ENCODE measurements at places on chromosomes 5 and 9.

- DNase-seq, result no peak
Measured at GRCh38 chr5:33692980-33693379, 198.8 kb downstream of the ADAMTS12 start.

DNA sequence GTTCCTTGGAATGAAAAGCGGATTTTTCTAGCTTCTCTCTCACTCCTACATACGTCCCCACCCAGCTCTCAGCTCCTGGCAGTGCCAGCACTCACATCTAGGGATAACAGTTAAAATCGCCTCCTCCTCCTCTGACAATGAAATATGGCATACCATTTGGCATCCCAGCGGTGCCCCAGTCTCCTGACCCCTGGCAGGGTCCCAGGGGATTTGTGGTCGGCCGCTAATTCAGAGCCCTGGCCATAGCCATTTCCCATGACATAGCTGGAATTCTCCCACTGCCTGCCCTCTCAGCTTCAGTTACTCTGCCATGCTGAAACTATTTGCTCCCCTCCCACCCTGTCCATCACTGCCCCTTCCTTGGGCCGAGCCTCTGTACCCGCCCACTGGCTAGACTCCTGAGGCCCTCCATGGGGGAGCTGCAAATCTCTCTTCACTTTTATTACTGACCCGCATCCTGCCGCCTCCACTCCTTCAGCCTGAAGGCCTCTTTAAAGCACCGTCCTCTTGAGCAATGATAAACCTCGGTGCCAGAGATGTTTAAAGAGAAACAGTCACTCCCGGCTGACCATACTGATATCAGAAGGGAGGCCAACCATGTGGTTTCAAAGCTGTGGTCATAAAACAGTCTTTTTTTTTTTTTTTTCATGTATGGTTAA is 139.8 kb downstream of the SLIT3 start:
- DNase-seq, result no peak

DNA sequence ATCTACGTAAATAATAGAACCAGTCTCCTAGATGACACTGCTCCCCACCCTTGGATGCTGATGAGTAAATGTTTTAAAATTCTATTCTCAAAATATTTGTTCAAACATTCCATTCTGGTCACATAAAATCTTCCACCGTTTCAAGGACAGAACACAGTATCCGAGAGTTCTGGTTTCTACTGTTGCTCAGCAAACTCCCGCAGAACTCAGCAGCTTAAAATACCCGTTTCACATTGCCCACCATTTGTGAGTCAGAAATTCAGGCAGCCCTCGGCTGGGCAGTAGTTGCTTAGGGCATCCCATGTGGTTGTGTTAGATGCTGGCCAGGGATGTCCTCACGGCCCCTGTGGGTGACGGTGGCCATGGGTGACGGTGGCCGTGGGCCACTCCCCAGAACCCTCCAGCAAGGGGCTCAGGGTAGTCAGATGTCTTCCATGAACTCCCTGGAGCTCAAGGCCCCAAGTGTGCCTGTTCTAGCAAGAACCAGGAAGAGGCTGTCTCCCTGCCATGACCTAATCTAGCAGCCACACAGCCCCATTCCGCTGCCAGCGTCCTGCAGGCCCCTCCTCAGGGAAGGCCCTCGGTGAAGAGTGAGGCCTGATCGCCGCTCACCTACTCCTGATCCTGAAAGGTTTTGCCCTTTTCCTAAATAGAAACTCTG is 17.4 kb downstream of the MGAT1 start:
- DNase-seq, result no peak

DNA sequence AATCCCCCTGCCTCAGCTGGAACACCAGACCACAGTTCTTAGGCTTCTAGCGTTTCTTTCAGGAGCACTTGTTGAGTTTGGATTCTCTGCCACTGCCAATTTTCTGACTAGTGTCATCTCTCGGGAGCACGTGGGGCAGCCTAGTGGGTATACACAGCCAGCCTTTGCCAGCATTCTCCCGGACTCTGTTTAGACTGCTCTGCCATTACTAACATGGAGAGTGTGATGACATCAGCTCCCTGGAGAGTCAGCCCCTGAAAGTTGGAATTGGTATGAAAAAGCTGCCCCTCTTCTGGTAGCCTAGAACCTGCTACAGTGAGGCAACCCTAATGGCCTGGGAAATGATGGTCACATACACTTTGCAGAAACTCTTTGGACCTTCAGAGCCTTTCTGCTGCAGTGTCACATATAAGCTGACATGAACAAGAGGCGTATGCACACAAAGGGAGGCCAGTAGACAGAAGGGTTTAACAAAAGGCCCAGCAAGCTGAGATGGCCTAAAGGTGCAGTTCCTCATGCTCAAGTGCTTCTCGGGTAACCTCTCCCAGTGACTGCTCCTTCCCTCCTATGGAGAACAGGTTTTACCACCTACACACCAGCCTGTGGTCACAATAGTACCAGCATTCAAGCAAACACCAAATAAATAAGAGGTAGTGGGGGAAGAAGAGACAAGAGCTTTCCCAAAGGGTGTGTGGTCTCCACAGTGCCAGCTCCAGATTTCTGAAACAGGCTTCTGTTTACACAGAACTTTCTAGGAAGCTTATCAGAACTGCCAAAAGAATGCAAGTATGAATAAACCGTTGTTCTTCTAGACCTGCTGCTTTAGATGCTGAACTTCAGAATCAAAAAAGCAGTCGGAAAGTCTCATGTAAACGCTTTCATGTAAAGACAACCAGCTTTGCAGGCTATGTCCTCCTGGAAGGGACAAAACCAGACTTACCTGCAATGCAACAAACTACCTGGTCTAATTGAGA is 16.5 kb downstream of the SPACA9 start:
- DNase-seq, result no peak

GRCh38 chr5:149735066-149735465 is 5.0 kb downstream of the PPARGC1B start:
- DNase-seq, result no peak

GRCh38 chr9:93319301-93319991 is 132.0 kb upstream of the FAM120A start:
- DNase-seq, result no peak

GRCh38 chr9:21801683-21802417 is 586 bp upstream of the MTAP start:
- peak; percentile 16 for DNase-seq

GRCh38 chr5:107633171-107633901 is 37.4 kb downstream of the EFNA5 start:
- DNase-seq, result no peak

GRCh38 chr9:82549174-82549821 is 513.6 kb downstream of the RASEF start:
- DNase-seq, result no peak

GRCh38 chr9:17063535-17064135 is 71.2 kb upstream of the CNTLN start:
- DNase-seq, result no peak

- DNase-seq, result no peak
Measured at GRCh38 chr5:175133185-175133584, 310.8 kb downstream of the DRD1 start.

- no peak for DNase-seq
Measured at GRCh38 chr9:18499980-18500379, 26.0 kb downstream of the ADAMTSL1 start.

- DNase-seq, result no peak
Measured at GRCh38 chr5:167967494-167968177, 323.8 kb upstream of the WWC1 start.

- DNase-seq, result no peak
Measured at GRCh38 chr9:22457448-22457847, 10.8 kb downstream of the DMRTA1 start.

- no peak for DNase-seq
Measured at GRCh38 chr5:141711687-141712086, 29.7 kb upstream of the ARAP3 start.

- DNase-seq, result no peak
Measured at GRCh38 chr5:176727983-176728675, 80.8 kb downstream of the TSPAN17 start.

DNA sequence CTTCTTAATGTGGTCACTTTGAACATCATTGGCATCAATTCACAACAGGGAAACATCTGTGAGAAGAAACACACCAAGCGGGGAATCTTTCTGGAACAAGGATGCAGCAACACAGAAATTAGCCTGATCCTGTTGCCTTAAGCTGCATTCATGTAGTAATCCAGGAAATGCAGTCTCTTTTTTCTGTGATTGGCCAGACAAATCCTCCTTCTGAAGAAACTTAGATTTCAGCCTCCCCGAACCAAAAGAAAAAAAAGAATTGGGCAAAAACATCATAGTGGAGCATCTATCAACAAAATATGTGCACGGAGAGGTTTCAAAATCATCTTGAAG is 7.2 kb upstream of the XPA start:
- no peak for DNase-seq

GRCh38 chr9:4192450-4192849 is 107.4 kb downstream of the GLIS3 start:
- no peak for DNase-seq

- no peak for DNase-seq
Measured at GRCh38 chr5:129249886-129250285, 155.3 kb downstream of the ISOC1 start.

DNA sequence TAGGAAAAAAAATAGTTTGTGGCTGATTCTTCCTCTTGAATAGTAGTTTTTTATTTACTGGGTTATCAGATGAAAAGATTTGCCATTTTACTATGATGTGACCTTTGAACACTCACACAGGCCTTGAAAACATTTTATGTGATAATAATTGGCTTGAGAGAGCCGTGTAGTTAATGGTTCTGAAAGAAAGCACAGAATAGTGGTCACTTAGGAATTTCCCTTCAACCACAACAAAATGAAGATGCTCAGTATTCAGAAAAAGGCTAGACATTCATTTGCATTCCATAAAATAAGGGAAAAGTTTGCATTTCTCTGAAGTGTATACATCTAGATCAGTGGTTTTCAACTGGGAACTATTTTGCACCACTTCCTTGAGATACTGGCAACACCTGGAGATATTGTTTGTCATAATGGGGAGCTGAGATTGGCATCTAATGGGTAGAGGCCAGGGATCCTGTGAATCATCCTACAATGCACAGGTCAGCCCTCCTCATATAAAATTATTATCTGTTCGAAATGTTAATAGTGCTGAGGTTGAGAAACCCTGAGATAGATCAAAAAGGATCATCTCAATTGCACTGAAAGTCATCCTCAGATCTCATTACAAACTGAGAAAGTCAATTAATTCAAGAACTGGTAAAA is 446.4 kb upstream of the CCNG1 start:
- no peak for DNase-seq

DNA sequence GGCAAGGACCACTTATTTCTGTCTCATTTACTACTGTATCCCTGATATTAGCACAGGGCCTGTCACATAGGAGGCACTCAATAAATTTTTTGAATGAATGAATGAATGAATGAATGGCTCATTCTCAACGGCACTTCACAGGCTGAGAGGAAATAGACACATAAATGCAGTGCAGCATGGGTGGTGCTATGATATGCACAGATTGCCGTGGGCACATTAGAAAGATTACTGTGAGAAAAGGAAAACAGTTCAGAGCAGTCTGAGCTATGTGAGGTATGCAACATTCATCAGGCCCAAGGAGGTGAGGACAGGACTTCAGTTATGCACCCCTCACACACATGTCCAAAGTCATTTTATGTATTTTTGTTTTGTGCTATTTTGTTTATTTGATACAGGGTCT is 6.4 kb upstream of the NOL6 start:
- no peak for DNase-seq

DNA sequence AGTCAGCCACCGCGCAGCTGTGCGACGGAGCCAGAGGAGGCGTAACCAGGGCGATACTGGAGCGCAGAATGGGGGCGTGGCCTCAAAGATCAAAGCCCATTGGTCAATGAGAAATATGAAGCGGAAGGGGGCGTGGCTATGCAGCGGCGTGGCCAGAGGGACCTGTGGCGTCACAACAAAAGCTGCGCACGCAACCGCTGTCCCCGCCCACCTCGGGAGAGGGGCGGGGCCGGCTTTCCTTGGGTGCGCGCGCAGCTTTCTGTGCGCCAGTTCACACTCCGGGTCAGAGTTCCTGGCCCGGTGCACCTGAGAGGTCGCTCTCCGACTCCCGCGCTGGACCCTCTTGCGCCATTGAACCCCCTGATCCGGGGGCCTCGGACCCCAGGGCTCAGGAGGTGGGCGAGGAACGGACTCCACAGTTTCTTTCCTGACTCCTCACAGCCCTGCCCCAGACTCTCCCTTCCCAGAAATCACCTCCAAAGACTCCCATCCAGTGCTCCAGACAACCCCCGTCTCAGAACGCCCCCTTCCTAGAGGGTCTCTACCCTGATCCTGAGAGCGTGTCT is at the start of gene SWI5:
Gene SWI5 (plus strand): TSS at position 269 of the 566 bp plus-strand sequence.
- peak; percentile 100 for DNase-seq

DNA sequence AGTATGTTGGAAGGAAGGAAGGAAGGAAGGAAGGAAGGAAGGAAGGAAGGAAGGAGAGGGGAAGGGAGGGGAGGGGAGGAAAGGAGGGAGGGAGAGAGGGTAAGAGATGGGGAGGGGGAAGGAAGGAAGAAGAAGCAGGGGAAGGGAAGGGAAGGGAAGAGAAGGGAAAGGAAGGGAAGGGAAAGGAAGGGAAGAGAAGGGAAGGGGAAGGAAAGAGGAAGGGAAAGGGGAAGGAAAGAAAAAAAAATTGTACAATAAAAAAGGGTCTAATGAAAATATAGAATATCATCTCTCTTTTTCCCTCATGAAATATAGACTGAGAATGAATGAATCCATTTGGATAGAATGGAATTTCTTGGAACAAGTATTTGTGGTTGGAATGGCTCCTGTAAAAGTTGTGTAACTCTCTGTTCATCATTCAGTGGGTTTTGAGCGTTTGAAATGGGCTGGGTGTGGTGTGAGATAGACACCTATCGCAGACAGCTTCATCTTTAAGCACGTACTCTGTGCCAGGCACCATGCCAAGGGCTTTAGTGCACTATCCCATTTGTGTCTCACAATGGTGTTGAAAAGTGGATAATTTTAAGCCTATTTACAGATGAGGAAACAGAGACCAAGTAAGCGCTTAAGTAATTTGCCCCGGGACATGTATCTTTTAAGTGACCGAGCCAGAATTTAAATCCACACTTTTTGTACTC is 11.6 kb upstream of the PAPPA start:
- no peak for DNase-seq

DNA sequence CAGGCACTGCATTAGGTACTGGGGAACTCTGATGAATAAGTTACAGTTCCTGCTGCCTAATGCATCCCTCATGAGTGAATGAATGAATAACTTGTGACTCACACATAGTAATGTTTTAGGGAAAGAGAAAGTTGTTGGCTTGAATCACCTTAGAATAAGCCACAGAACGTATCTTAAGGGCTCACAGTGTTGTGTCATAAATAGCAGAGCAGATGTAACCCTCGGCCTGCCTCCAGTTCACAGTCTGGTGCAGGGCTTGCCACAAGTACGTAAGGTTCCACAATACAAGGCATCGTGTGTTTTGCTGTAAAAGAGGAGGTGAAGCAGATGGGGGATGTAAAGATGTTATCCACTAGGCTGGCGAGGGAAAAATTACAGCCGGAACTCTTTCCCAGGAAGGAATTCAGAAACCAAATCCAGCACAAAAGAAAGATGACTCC is 218.7 kb downstream of the TRPM3 start:
- DNase-seq, result no peak

- DNase-seq, result no peak
Measured at GRCh38 chr9:35690294-35690613, 529 bp upstream of the TPM2 start.

DNA sequence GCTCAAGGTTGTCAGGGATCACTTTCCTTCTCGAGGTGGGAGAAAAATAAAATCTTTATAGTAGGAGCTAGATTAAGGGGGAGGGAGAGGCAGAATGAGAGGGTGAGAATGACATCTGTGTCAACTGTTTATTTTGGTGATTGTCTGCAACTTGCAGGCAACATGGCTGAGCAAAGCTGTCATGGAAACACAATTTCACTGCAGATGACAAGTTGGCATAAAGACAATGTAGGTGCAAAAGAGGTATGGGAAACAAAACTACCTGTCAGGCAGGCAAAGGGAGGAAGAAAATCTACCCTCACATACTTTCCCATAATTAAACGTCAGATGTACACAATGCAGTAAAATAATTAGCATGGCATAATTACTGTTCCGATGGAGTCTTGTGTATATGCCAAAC is 167.4 kb downstream of the SLIT3 start:
- DNase-seq, result no peak
